Stimulated activated CD8-positive, alpha-beta memory T cell treated with anti-CD3 and anti-CD28 coated beads, Interleukin-15, amount 100 ng/mL, for 1 hour (primary cell): ENCODE measurements at places on chromosomes 4 and X.

- no peak for DNase-seq
These were observed 16.4 kb upstream of the ZNF280C start for GRCh38 chrX:130285069-130285620.

DNA sequence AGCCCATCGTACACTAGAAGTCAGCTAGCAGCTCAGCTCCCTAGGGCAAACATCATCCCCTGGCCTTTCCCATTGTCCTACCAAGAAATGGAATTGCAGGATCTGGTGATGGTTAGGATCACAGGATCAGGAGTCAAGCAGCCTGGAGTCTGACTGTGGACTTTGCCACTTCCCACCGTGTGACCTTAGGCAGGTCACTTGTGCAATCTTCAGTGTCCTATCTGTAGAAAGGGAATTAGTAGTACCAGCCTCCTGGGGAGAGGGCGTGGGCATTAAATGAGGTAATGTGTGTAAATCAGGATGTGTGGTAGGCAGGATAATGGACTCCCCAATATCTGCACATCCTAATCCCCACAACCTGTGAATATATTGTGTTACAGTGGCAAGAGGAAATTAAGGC is 38.6 kb upstream of the APLN start:
- no peak for DNase-seq

DNA sequence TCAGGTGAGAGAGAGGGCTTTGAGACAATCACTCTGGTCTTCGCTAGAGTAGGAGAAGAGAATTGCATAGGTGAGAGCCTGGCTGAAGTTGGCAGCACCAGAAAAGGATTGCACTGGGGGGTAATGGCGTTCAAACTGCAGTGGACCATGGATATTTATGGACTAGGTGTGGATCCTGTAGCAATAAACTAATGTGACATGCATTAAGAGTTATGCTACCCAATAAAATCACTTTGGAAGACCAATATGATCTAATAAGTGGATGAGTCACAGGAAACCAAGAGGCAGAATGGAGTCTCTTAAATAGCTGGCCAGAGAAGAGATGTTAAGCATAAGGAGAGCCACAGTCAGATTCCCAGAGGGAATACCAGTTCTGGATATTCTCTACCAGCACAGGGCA is 259.8 kb downstream of the FBXO8 start:
- no peak for DNase-seq

- no peak for DNase-seq
These were observed 38.0 kb upstream of the IL21 start for GRCh38 chr4:122658818-122659295.

DNA sequence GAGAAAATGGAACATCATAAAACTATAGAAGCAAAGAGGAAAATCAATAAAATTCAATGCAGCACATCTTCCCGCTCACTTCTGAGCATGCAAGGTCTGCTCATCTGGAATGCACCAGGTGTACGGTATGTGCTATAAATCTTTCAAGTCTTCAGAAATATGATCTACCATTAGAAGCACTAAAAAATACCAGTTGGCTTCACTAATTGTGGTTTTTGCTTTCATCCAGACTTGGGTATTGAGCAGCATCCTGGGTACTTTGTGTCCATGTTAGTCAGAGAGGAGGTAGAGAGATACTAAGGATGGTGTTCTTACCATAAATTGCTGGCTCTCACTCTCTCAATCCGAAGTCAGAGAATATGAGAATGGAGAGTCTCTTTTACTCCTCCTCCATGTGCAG is 477.1 kb downstream of the PPARGC1A start:
- no peak for DNase-seq

GRCh38 chrX:12403474-12404082 is 265.3 kb downstream of the FRMPD4 start:
- no peak for DNase-seq
